ENCODE measurements at places on chromosomes 6 and 20. TPM values are rescaled to one million over a fixed set of nuclear protein-coding genes. Genes with fewer than 3 reads are reported as not detected.

DNA sequence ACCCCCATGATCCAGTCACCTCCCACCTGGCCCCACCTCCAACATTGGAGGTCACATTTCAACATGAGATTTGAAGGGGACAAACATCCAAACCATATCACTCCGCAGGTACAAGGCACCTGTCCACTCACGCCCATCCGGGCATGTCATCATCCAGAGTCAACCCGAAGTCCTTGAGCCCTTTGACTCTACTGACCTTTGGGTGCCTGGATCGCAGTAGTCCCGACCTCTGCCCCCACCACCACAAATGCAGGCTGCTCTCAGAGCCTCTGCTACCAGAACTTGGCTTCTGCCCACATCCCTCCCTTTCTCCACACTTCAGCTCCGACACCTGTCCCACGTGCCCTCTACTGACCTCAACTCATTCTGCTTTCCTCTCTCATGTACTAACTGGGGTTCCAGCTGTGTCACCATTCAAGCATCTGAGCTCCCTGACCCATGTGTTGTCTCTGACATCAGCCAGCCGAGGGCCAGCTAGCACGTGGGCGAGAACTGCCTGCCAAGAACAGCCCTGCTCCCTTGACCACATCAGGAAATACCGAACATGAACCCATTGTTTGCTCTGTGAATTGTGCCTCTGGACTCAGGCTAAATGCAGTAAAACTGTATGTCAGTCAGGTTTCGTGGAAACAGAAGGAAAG, 498.3 kb upstream of the SULF2 start:
- peak overlapping the region; percentile 22 for H3K27ac ChIP-seq
- DNase-seq: no peak
- no peaks in the 10 kb centered on the region for H3K4me1 ChIP-seq
- no peak overlapping the region for H3K4me3 ChIP-seq

Gene IP6K3
- 570 TPM for total RNA-seq

DNA sequence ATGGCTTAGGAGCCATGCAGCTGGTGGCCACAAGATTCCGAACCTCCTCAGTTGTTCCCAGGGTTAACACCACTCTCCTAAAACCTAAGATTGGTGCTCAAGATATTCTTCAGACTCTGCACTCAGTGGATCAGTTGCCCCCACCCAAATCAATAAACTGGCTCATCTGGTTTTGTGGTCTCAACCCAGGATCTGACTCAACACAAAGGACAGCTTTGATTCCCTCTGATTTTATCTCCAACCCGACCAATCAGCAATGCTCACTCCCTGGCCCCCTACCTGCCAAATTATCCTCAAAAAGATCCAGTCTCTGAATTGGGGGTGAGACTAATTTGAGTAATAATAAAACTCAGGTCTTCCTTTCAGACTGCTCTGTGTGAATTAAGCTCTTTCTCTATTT, 137.5 kb downstream of the EYS start:
- H3K36me3 ChIP-seq: no peaks in the 10 kb centered on the region
- H3K4me3 ChIP-seq: no peak overlapping the region
- H3K27ac ChIP-seq: no peak overlapping the region
- no peaks in the 10 kb centered on the region for H3K27me3 ChIP-seq
- DNase-seq: no peak
- H3K4me1 ChIP-seq: no peaks in the 10 kb centered on the region

DNA sequence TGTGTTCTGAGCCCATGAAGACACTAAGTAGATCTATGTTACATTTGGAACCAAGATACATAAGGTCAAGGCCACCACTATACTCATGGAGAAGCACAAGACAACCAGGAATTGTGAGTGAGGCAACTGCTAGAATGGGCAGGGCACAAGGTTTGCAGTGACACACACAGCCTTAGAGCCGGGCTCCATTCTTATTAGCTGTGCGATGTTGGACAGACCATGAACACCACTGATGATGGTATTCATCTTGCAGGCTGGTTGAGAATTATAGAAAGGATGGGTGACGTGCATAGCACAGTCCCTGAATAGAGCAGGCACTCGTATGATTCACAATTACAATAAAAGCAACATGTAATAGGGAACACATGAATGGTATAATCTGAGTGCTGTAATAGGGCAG, 172.4 kb downstream of the GJA10 start:
- no peaks in the 10 kb centered on the region for H3K27me3 ChIP-seq
- DNase-seq: no peak
- H3K4me1 ChIP-seq: peaks cover 34% of the 10 kb centered on the region
- H3K4me3 ChIP-seq: no peak overlapping the region

DNA sequence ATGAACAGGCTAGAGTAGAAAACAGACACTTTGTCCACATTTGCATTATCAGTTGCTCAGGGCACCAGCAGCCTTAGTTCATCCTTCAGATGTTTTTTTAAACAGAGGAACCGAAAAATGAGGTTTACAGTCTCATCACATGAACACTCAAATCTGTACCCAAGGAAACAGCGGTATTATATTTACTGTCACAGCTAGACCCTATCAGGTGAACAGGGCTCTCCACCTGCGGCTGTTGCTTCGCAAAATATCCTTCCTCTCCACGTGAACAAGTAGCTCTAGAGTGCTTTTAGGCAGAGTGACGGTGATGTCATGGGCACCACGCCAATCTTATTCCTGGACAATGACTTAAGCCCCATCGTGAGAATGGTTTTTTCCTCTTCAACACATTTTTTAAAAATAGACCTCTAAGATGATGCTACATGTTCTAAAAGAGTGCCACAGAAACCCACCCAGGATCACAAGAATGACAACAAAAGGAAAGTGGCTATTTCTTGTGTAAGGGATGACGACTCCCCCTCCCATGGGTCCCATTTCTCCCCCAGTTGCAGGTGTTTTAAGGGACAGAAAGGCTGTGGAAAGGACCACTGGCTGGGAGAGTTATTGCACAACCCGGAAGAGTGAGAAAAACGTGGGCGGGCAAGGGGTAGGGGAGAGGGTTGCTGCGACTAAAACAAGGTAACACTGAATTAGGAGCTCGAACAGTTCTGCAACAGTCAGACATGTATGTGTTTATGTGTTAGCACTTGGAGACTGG, 77.7 kb downstream of the EFHC1 start:
- peak overlapping the region; percentile 12 for H3K27ac ChIP-seq
- H3K4me1 ChIP-seq: peaks cover 35% of the 10 kb centered on the region
- H3K4me3 ChIP-seq: no peak overlapping the region
- H3K36me3 ChIP-seq: no peaks in the 10 kb centered on the region
- no peak for DNase-seq

Gene POPDC3
- total RNA-seq: 184 TPM

Gene MYBL2
- total RNA-seq: not detected

DNA sequence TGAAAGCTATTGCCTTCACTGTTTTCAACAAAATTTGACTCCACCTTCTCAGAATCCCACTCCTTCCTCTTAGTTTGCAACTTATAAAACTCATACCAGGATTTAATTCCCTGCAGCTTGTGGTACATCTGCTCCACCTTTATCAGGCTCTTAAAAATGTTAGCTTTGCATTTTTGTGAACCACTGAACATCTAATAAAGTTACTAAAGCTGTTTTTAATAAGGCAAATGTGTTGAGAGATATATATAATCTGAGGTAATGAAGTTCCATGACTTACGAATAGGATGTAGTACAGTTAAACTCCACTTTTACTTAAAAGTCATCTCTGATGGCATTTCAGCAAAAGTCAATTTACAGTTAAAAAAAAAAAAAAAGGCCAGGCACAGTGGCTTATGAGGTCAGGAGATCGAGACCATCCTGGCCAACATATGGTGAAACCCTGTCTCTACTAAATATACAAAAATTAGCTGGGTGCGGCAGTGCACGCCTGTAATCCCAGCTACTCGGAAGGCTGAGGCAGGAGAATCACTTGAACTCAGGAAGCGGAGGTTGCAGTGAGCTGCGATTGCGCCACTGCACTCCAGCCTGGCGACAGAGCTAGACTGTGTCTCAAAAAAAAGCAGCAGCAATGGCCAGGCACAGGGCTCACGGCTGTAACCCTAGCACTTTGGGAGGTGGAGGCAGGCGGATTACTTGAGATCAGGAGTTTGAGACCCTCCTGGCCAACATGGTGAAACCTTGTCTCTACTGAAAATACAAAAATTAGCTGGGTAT, 106.2 kb downstream of the KIF13A start:
- no peak for DNase-seq
- H3K27ac ChIP-seq: no peak overlapping the region
- H3K4me1 ChIP-seq: peaks cover 42% of the 10 kb centered on the region
- no peaks in the 10 kb centered on the region for H3K27me3 ChIP-seq
- no peaks in the 10 kb centered on the region for H3K36me3 ChIP-seq

DNA sequence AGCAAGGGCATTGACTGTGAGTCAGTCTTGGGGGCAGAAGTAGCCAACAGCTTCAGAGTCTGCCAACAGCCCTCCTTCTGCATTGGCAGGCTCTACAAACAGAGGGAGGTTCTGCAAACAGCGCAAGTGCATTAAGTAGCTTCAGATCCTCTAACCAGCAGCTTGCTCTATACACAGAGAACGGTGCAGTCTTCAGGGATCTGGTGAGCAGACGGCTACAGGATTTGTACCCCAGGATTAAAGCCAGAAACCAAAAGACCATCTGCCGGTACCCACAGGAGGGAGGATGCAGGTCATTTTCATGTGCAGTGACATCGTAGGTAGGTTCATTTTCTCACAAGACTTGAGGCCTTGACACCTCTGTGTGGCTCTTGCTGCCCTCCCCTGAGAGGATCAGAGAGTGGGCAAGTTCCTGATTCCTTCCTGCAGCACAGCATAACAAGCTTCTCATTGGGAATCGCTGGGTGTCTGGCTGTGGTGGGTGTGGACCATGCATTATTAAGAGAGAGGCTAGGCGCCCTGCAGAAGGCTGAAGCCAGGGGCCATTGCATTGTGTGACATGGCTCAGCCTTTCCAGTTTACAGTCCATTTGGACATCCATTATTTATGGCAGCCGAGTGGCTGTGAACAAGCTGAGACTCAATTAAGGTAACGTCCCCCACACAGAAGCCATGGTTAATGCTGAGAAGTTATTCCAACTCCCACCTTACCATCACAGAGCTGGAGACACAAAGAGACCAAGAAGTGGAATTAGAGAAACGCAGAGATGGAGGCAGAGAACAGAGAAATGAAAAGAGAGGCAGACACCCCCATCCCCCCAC, 250.0 kb downstream of the LRFN2 start:
- DNase-seq: no peak
- H3K36me3 ChIP-seq: no peaks in the 10 kb centered on the region
- no peak overlapping the region for H3K4me3 ChIP-seq
- H3K4me1 ChIP-seq: no peaks in the 10 kb centered on the region
- H3K27me3 ChIP-seq: no peaks in the 10 kb centered on the region

- no peaks in the 10 kb centered on the region for H3K27me3 ChIP-seq
- H3K4me1 ChIP-seq: no peaks in the 10 kb centered on the region
- no peak overlapping the region for H3K4me3 ChIP-seq
- H3K36me3 ChIP-seq: no peaks in the 10 kb centered on the region
These were observed 868.3 kb downstream of the EYS start for GRCh38 chr6:64838726-64839125.

Gene WFDC12
- not detected for total RNA-seq

Gene MTHFD1L
- total RNA-seq: 0.35 TPM

Gene NANP
- total RNA-seq: 2.5 TPM

DNA sequence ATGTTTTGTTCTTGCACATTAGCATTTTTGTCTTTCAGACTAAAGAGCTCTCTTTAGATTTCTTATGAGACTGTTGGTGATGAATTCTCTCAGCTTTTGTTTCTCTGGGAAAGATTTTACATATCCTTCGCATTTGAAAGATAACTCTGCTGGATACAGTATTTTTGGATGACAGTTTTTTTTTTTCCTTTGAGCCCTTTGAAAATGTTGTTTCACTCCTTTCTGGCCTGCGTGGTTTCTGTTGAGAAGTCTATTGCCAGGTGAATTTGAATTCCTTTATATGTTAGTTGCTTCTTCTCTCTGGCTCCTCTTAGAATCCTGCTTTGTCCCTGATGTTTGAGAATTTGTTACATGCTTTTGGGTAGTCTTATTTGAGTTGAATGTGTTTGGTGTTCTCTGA, 22.2 kb upstream of the KIAA1586 start:
- H3K27me3 ChIP-seq: no peaks in the 10 kb centered on the region
- no peaks in the 10 kb centered on the region for H3K36me3 ChIP-seq
- no peak overlapping the region for H3K27ac ChIP-seq
- H3K4me1 ChIP-seq: no peaks in the 10 kb centered on the region
- no peak for DNase-seq

- no peaks in the 10 kb centered on the region for H3K27me3 ChIP-seq
- no peak overlapping the region for H3K27ac ChIP-seq
- no peaks in the 10 kb centered on the region for H3K36me3 ChIP-seq
- no peak for DNase-seq
These were observed 7.9 kb downstream of the EXOC2 start for GRCh38 chr6:684831-685636.

Gene NR2E1
- not detected for total RNA-seq

GRCh38 chr6:26739811-26740210, 80.3 kb upstream of the ZNF322 start:
- no peaks in the 10 kb centered on the region for H3K36me3 ChIP-seq
- DNase-seq: no peak
- no peak overlapping the region for H3K4me3 ChIP-seq
- no peaks in the 10 kb centered on the region for H3K4me1 ChIP-seq
- H3K27me3 ChIP-seq: peaks cover 18% of the 10 kb centered on the region
- no peak overlapping the region for H3K27ac ChIP-seq

- H3K27me3 ChIP-seq: no peaks in the 10 kb centered on the region
- H3K4me3 ChIP-seq: no peak overlapping the region
- no peak overlapping the region for H3K27ac ChIP-seq
- H3K36me3 ChIP-seq: no peaks in the 10 kb centered on the region
- no peak for DNase-seq
These were observed 196.3 kb downstream of the CDH4 start for GRCh38 chr20:61448386-61448785.

Data from gastrocnemius medialis (tissue), 4 donors.